ENCODE measurements at places on chromosomes 11 and 22.
A peak's percentile ranks its signal among the peaks of the same experiment; 100 is the strongest.

- DNase-seq, result peak; percentile 84
These were observed 12.5 kb upstream of the MB start for GRCh38 chr22:35629406-35630216.

DNA sequence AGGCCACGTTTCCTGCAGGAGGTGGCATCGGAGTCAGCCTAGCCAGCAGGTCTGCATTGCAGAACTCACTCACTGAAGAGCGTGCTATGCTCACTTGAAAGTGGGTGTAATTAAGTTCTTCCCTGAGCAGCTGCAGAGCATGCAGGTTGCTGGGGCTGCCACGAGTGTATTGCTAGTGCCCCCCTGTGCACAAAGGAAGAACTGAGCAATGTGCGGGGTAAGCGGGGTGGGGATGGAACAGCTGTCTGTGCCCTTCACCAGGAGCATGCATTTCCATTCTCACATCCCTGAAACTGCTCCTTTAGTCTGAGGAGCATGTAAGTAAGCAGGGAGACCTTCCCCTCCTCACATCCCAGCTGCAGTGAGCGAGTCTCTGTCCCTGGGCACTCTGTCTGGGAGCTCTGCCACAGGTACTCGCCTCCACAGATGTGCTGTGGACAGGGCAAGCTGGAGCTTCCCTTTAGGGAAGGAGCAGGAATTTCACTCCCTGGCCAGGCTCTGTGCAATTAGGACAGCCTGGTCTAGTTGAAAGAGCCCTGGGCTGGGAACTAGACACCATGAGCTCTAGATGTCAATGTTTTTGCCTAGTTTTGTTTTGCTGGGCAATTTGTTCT, 1031.8 kb downstream of the NTM start:
- peak; percentile 21 for DNase-seq

- DNase-seq, result no peak
These were observed 23.0 kb downstream of the PIWIL3 start for GRCh38 chr22:24751518-24751917.

DNA sequence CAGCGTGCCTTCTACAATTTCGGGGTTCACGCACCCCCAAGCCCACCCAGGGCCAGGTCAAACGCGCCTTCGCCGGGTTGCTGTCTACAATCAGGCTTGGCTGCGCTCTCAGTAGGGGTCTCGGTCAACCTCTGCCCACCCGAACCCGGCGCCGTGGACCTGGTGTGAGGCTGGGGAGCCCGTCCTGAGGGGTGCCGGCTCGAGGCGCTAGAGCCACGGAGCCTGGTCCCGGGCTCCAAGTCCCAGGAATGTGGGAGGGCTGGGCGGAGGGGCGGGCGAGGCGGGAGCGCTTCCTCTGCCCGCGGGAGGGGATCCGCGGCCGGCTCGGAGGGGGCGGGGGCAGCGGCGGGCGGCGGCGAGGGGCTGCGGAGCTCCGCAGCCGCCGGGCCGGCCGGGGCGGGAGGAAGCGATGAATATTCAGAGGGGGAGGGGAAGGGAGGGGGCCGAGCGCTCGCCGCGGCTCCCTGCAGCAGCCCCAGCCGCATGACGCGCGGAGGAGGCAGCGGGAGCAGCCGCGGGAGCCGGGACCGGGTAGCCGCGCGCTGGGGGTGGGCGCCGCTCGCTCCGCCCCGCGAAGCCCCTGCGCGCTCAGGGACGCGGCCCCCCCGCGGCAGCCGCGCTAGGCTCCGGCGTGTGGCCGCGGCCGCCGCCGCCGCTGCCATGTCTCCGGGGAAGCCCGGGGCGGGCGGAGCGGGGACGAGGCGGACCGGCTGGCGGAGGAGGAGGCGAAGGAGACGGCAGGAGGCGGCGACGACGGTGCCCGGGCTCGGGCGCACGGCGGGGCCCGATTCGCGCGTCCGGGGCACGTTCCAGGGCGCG, at the start of gene PTPRJ:
PTPRJ (plus strand) TSS at position 472 of the 819 bp plus-strand sequence. CDS start 354 bp downstream, outside the sequence.
- peak; percentile 64 for DNase-seq

- DNase-seq, result no peak
These were observed 42.8 kb upstream of the YWHAH start for GRCh38 chr22:31901388-31902137.

- DNase-seq, result no peak
These were observed 783 bp upstream of the ANKRD54 start for GRCh38 chr22:37844904-37845329.

Data from activated CD4-positive, alpha-beta memory T cell treated with anti-CD3 and anti-CD28 coated beads for 36 hours (primary cell).